Stimulated activated CD4-positive, alpha-beta T cell treated with anti-CD3 and anti-CD28 coated beads, Interleukin-12 subunit alpha, Interleukin-12 subunit beta, amount 100 ng/mL, for 24 hours (primary cell): ENCODE measurements at places on chromosomes 7 and 10.

GRCh38 chr7:34019301-34019790, 114.0 kb downstream of the BMPER start:
- no peak for DNase-seq

GRCh38 chr7:50834679-50835078, 52.0 kb upstream of the GRB10 start:
- no peak for DNase-seq

- DNase-seq = no peak
These were observed 401.5 kb downstream of the REEP3 start for GRCh38 chr10:63922468-63923284.

DNA sequence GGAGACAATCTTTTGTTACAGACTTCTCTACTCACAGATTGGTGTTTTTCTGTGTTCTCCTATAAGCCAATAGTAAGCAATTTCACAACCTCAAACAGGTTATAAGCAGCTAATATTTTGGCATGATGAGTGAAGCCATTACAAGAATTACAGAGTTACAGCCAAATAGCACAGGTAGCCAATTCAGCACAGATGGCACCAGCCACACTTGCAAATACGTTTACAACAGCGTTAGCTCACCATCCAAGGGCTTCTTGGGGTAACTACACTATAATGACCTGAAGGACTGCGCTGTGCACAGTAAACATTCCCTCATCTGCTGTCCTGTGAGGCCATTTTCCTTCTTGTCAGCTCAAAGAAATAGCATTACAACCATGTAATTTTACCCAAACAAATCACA, 428.6 kb downstream of the TCERG1L start:
- no peak for DNase-seq

GRCh38 chr10:71349406-71349805, 30.3 kb downstream of the SLC29A3 start:
- no peak for DNase-seq

- DNase-seq = no peak
These were observed 4.0 kb upstream of the MMP21 start for GRCh38 chr10:125779403-125780327.

- no peak for DNase-seq
These were observed 159.8 kb downstream of the PIP4K2A start for GRCh38 chr10:22554461-22555182.

- no peak for DNase-seq
These were observed 172.4 kb downstream of the SEMA3E start for GRCh38 chr7:83476511-83477050.

GRCh38 chr10:47286591-47287315, 13.2 kb upstream of the GDF10 start:
- DNase-seq = no peak

DNA sequence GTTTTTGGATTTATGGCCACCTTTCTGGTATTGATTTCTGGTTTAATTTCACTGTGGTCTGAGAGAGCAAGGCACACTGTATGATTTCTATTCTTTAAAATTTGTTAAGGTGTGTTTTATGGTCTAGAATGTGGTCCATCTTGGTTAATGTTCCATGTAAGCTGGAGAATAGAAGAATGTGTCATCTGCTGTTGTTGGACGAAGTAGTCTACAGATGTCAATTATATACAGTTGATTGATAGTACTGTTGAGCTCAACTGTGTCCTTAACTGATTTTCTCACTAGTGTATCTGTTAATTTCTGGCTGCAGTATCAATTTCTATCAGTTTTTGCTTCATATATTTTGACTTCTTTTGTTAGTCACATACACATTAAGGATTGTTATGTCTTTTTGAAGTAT, 127.1 kb downstream of the MLLT10 start:
- no peak for DNase-seq

DNA sequence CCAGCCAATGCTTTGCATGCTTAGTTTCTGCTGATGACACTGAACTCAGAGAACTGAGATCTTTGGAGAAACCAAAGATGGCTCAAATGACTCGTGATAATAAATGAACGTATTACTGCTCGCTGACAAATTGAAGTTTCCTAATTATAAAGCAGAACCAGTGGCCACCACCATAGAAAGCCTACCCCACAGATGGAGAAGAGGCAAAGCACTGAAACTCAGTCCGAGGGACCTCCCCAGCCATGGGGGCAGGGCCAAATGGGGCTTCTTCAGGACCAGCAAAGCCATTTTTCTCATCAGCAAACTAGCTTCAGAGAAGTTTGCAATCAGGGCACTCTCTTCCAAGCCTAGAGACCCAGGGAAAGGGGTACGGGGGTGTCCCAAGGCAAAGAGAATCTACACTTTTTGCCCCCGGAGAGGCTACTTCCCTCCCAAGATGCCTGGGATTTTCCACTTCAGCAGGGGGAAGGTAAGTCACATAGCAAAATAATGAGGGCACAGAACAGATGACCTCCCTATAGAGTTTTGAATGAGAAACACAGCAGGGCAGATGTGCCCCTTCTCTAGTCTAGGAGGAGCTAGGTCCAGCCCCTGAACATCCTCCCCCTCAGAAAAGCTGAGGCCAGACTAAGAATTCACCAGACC, 4.3 kb upstream of the IL6 start:
- DNase-seq = no peak

DNA sequence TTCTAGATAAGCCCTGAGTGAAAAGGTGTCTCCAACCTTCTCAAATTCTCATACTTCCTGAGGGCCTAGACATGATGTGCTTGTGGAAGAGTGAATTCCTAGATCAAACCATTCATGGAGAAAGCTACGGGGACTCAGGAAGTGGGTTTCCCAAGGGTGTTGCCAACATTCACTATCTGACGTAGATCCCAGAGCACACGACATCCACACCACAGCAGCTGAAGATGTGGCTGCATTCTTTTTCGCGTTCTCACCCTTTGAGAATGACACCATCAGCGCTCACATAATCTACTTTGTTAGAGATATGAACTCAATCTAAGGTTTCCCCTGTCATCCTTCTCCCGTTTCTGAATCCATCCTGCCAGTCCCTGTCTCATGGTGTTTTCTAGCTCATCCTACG, 290.8 kb downstream of the DNAJB6 start:
- no peak for DNase-seq

DNA sequence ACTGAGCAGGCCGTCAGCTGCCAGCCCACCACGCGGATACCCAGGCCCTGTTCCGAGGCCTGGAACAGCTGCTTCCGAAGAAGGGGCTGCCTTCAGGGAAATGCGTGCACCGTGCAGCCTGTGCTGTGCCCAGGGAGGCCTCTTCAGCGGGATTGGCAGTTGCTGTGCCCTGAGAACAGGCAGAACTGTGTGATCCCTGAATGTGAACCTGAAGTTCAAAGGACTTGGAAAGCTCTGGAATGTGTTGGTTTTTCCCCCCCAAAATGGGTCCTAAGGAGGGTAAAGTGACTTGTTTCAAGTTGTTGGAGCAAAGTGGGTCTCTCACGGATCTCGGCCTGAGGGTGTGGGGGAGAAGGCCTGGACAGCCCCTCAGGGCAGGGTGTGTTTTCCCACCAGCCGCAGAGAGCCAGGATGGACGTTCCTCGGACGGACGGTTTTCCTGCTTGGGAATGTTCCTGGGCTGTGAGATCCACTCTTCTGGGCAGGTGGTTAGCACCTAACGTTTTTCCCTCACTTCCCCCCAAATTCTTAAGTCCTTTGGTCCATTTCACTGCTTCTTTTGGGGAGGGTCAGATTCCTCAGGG, 2.1 kb downstream of the SPRN start:
- DNase-seq = no peak

DNA sequence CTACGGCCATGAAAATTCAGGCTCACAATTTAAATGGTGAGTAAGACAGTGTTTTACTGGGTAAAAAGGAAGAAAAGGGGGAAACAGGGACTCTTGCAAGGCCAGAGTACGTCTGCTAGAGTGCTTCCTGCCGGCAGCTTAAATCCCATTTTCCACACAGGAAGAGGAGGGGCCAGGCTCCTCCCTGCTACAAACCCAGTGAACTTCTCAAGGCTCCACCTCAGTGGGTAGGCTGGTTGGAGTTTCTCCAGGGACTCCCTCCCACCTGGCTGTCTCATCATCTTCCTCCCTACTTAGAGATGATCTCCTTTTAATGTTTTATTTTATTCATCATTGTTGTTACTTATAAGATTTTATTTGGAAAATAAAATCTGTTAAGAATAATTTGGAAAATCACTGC, 62.6 kb upstream of the SEMA3C start:
- no peak for DNase-seq

DNA sequence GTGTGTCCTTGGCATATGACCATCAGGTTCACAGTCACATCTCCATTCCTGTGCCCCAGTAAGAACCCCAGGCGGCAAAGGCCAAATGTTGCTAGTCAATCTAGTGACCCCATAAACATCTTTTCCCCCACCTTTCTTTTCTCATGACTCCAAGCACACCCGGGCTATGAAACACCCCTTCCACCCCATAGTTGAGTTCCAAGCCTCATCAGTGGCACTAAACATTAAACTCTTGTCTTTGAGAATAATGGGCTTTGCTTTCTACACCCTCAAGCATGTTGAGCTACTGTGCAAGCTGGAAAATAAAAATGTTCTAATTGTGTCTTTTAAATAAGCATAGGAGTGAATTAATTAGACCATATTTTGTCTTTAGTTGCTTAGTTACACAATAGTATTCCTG, 9.4 kb downstream of the ARID5B start:
- DNase-seq = no peak

DNA sequence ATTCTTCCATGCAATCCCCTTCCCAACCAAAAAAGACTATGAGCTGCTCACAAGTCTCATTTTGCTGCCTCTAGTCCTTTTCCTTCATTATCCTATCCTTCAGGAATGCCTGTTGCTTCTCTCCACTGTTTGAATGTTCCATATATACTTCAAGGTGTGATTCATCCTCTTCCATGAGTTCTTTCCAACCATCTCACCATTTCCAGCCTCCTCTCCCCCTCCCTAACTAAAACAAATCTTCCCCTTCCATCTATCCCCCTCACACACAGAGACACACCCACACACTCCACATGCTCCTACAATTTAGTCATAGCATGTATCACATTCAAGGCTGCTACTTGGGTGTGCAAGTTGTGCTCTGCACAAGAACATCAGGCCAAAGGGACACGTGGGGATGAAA, 254.3 kb downstream of the DYNC1I1 start:
- no peak for DNase-seq

DNA sequence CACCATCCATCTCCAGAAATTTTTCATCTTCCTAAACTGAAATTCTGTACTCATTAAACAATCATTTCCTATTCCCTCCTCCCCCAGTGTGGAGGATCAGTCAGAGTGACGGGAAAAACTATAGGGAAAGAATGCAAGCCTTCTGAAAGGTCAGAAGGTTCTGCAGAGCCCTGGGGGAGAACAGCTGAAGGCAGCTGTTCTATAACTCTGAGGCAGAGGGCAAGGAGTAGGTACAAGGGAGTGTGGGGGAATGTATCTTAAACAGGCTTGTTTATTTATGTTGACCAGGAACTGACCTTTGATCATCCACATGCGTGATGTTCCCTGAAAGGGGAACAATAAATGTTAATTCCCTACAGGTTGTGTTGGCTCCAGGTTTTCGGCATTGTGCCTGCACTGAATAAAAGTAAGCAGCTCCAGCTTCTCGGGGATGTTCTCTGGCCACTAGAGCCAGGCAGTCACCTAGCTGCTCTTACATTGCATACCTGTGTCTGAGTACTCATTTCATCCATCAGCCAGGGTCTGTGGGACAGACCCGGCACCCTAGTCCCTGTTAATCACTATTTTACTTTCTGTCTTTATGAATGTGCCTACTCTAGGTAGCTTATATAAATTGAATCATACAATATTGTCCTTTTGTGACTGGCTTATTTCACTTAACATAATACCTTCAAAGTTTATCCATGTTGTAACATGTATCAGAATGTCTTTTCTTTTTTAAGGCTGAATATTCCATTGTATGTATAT, 5.8 kb downstream of the IFIT1 start:
- DNase-seq = no peak

- DNase-seq = no peak
These were observed 677.5 kb upstream of the C7orf33 start for GRCh38 chr7:147912946-147913638.

DNA sequence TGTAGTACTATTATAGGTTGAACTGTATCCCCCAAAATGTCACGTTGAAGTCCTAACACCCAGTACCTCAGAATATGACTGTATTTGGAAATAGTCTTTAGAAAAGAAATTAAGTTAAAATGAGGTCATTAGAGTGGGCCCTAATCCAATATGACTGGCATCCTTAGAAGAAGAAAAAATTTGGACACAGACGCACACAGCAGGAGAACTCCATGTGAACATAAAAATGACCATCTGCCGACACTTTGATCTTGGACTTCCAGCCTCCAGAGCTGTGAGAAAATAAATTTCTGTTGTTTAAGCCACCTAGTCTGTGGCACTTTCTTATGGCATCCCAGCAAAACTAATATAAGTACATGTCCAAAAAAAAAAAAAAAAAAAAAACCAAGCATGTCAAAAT, 225.8 kb downstream of the PARD3 start:
- no peak for DNase-seq

DNA sequence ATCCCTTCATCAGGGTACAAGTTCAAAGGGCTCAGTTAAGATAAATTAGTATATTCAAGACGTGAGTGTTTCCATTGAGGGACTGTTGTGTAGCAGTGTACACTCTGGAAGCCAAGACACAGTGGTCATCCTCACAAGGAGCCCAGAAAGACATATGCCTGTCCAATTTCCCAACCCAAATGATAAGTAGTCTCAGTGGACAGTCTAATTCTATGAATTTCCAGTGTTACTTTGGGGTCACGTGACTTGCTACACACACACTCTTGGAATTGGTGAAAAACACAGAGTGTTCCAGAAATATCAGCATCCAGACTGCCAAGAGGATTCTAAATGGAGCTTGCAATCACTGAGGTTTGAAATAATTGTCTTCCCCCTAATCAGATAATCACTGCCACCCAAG, 365.1 kb downstream of the WDR11 start:
- DNase-seq = no peak

DNA sequence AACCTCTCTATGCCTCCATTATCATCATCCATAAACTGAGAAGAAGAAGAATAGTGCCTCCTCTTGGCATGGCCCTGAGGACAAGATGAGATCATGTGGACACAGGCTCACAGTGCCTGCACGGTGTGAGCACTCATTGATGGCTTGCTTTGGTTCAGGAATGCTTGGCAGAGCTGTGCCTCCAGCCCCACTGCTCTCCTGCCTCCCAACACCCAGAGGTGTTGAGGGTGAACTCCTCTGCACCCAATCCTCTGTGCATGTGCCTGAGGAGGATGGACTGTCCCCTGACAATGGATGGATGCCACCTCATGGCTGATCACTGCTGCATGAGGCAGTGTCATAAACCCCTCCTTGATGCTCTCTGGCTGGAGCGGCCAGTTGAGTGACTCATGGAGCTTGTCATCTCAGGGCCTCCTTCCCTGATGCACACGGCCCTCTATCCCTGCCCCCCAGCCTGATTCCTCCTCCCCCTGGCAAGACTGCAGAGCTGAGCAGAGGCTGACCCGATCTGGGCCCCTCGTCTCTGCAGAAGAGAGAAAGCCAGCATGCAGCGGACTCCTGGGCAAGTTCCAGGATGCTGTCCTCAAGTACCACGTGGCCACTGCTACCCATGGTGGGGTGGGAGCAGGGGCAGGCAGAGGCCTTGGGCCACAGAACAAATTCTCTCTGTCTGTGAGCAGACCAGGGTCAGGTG, 136.3 kb downstream of the KCNMA1 start:
- DNase-seq = no peak
